AML-193 (cell line): ENCODE measurements at places on chromosomes 2 and 18.

GRCh38 chr18:6960656-6961055 is 156.9 kb downstream of the LAMA1 start:
- no peak for DNase-seq

DNA sequence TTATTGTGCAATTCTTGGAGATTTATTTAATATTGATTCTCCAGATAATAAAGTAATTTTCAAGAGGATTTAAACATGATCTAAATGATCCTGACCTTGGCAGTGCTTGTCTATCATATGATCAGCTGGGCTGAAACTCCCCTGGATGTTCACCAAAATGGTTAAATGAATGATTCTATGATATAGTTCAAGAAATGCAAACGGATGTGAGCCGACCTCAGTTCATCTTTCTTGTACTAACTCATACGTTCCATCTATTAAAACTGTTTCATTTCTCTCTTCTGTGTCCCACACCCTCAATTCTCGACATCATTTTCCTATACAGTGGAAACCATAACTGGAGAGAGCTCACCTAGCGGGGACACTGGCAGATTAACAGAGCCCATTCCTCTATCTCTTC is 281.7 kb upstream of the CCDC68 start:
- DNase-seq = no peak

- peak; percentile 15 for DNase-seq
These were observed 329.5 kb downstream of the PAX3 start for GRCh38 chr2:221969087-221969829.

- DNase-seq = no peak
These were observed 151.8 kb downstream of the MBP start for GRCh38 chr18:76980663-76981395.

GRCh38 chr2:71478806-71479205 is 25.4 kb downstream of the DYSF start:
- DNase-seq = no peak

DNA sequence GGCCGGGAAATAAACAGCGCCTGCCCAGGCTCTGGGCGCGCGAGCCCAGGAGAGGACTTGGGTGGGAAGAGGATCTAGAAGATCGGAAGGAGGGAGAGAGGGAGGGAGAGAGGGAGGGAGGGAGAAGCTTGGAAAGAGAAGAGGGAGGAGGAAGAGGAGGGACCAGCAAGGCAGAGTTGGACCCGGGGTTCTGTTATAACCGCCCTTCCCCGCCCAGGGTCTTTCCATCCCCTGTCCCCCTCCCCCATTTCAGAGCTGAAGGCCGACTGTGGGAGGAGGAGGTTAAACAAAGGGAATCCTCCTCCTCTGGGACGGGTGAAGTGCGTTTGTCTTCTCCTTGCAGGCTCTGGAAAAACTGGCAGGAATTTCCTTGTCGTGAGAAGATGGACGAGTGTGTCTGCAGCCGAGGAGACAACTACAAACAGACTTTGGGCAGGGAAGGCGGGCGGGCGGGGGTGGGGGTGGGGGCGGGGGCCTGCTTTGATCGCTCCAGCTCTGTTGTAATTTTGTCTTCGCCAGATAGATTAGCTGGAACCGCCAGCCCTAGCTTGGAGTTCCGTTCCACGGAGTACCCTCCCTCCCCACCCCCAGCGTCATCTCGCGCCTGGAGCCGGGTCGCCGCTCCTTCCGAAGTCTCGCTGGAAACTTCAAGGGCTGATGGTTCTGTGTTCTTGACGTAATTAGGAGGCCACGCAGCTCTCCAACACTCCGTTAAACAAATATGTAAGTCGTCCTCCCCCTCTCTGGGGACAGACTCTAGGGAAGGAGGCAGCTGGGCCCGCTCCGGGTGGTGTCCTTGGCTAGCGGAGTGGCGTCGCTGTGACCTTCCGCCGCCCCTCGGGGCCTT is 6.4 kb upstream of the SP9 start:
- no peak for DNase-seq

DNA sequence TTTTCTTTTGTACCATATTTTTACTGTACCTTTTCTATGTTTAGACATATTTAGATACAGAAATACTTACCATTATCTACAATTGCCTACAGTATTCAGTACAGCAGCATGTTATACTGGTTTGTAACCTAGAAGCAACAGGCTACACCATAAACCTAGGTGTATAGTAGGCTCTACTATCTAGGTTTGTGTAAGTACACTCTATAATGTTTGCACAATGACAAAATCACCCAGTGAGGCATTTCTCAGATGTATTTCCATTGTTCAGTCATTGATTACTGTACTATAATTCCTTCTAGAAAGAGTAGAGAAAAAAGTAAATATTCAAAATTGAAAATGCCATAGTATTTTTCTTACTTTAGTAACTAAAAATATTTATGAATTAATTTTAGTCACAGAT is 490.1 kb upstream of the REG3G start:
- no peak for DNase-seq

DNA sequence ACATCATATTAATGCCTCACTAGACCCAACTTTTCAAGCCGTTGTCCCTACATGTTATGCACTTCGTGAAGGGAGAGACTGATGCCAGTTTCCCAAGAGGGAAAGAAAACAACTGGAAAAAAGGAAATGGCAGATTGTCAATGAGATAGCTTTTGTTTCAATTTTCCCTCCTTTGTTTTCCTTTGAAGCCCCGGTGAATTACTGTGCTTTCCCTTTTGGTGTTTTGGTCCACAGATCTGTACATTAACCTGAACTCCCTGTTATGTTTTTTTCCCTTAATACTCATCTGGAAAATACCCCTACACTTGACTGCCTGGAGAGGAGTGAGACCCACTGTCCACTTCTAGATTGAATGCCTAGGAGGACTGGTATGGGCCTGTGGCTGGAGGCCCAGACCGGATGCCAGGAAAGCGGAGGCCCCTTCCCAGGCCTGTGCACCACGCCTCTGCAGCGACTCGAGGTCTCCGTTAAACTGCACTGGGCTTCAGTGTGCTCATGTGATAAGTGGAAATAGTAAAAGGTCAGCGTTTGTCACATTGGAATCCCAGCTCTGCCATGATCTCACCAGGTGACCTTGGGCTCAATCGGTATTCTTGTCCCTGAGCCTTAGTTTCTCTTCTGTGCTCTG is 106.4 kb downstream of the GATA6 start:
- no peak for DNase-seq

DNA sequence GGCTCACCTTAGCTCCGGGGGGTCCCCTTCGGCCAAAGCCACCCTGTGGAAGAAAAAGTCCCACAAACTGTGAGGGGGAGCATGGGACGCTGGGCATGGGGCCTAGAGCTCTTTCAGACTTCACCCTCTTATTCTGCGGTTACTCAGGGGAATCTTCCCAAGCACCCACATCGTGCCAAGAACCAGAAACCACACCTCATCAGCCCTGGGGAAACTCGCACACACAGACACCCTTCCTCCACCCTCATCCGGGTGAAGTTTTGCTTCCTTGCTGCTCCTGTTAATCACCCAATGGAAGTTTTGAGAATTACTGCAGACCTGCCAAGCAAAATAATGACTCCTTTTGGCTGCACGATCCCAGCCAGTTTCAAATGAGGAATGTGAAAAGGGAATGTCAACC is 59.1 kb downstream of the COL6A3 start:
- no peak for DNase-seq

DNA sequence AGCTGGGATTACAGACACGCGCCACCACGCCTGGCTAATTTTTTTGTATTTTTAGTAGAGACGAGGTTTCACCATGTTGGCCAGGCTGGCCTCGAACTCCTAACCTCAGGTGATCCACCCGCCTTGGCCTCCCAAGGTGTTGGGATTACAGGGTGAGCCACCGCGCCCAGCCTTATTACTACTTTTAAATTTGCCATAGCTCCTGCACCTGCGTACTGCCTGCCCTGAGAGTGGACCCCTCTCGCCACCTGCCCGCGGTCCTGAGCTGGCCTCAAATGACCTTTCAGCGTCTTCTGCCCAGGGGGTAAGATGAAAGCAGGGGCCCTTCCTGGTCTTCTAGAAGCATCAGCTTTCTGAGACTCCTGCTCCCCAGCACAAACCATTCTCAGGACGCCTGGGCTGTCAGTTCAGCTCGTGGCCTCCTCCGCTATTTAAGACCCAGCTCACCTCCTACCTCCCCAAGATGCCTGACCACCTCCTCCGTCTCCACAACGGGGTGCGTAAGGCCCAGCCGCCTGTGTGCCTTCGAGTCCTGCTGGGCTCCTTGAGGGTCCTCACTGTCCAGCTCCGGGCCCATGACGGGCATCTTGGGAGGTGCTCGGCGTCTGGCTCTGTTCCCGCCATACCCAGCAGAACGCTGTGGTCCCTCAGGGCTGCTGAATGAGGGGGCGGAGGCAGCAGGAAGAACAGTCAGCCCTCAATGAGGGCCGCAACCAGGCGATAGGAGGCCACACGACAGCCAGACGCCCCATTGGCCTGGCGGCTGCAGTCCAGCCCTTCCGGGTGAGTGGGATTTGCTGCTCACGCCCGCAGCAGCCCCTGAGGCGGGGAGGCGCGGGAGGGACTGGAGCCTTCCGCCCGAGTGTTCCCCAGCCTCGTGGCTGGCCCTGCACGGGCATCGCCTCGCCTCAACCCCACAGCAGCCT is 266.6 kb downstream of the TFCP2L1 start:
- no peak for DNase-seq

DNA sequence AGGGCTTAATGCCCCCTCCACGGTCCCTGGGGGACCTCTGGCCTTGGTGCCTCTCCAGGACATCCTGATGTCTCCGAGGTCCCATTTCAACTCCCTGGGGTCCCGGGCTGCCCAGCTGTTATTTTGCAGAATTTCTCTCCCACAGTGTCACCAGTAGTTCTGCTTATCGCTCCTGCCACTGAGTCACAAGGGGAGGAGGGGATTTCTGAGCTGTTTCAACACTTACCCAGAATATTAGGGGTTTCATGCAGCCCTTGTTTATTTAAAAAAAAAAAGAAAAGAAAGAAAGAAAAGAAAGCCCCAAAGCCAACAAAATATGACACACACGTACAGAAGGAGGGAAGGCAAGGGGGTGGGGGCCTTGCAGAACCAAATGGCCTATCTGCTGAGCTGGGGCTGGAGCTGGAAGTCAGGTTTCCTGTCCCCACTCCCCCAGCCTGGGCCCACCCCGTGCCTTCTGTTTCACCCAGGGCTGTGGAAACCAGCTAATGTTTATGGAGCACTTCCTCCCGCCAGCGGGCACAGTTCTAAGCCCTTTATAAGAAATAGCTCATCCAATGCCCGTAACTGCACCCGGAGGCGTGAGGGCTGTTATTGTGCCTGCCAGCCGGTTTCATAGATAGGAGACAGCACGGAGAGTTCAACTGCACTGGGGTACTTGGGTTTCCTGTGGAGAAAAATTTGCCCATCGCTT is 8.4 kb upstream of the ARID5A start:
- DNase-seq = peak; percentile 57

DNA sequence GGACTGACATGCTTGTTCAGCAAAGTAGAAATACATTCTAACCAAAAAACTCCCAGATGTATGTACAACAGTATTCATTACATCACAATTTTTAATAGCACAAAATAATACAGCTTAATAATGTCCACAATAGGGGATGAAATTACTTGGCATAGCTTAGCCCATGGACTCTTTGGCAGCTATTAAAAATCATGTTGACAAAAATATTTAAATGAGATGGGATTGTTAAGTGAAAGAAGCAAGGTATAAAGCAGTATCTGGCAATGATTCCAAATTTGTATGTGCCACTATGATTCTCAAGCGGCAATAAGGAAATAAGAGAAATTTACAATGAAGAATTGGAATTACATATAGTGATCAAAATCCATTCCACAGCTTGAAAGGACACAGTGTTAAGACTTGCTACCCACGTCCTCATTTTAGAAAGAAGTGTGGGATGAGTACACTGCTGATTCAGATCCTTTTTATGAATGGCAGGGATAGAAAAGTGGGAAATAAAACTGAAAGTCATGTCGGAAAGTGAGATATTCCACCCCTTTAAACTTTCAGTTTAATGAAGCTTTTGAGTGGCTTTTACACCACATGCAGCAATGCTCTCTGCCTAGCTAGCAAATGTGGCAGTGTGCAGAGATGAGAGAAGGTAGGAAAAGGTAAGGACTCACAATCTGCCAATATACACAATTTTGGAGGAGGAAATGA is 2.4 kb downstream of the GAREM1 start:
- no peak for DNase-seq

DNA sequence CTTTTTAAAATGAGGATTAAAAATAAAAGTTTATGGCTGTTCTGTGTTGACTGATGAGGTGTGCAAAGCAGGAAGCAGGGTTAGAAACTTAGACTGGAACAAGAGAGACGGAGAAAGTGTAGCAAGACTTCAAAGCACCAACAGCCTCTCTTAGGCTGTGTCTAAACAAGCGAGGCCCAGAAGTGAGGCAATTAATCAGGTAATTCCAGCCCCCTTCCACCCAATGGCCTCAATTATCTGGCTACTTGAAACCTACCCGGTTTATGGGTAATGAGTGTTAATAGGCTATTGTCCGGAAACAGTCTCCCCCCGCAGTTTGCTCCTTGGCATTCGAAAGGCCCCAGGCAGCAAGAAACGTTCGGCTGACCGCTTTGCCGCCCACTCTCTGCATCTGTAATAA is 171.7 kb upstream of the MYCN start:
- DNase-seq = no peak

DNA sequence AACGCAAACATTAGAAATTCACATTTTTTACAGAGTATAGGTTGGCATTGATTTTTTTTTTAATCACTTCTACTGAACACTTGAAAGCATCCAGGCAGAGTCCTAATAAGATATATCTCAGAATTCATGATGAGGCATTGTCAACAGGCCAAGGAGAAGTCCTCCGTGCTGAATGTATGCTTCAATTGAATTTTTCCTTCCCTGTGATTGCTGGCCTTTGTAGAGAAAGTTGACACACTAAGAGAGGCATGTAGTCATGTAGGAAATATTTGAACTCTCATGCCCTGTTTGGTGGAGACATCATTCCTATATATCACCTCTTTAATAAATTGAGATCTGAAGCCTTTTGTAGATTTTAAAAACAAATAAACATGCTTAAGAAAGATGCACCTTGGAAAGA is 844.9 kb downstream of the CPS1 start:
- no peak for DNase-seq

DNA sequence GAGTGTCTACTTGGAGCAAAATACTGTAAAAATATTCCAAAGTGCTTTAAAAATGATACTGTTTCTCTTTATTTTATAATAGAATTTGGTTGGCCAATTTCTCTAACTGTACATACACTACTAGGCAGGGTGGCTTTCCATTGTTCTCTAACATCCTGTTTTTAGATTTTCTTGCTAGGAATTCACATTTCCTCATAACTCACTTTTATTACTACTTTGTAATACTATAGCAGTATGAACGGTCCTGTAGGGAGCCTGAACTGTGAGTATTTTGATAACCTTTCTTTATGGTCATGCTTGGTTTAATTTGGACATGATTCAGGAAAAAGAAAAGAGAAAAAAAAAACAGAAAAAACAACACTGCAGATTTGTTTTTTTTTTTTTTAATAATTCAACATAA is 37.8 kb downstream of the GCG start:
- DNase-seq = no peak
